ENCODE measurements at places on chromosomes 7 and 10.

- no peak for DNase-seq
These were observed 107.0 kb upstream of the CELF2 start for GRCh38 chr10:10910634-10911033.

- no peak for DNase-seq
These were observed 118.8 kb downstream of the RSU1 start for GRCh38 chr10:16698461-16698860.

- DNase-seq = no peak
These were observed 33.3 kb upstream of the ACSL5 start for GRCh38 chr10:112340601-112341000.

GRCh38 chr7:156238366-156239133 is 402.0 kb upstream of the RNF32 start:
- no peak for DNase-seq

DNA sequence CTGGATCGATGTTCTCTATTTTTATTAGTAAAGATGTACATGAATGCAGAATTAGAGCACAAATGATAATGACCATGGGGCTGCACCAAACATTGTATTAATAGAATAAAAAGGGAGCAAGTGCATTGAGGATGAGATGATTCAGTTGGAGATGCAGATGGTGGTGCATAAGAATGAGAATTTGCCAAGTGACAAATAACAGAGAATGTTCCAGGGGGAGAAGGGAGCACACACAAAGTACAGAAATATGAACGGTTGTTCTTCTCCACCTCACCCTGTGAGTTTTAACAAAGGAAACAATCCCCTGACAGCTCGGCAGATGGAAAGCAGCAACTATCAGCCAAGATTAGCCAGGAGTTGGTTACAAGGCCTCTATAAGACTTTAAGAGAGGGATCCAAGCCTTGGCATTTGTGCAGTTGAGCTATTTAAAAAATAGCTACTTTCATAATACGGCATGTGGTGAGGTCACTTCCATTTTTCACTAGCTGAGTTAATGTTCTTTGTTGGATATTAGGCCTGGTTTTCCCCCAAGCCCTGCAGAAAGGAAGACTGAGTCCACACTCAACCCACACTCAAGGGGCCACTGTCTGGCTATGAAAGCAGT is 462.5 kb downstream of the TNS3 start:
- DNase-seq = no peak

All from activated CD4-positive, alpha-beta T cell treated with anti-CD3 and anti-CD28 coated beads, Interleukin-2, amount 10 ng/mL, durations not matched to agents 24 days and 14 days (primary cell).